ENCODE measurements at places on chromosomes 3 and 15.

GRCh38 chr15:63942486-63943365 is 103.6 kb downstream of the DAPK2 start:
- no peak for DNase-seq

DNA sequence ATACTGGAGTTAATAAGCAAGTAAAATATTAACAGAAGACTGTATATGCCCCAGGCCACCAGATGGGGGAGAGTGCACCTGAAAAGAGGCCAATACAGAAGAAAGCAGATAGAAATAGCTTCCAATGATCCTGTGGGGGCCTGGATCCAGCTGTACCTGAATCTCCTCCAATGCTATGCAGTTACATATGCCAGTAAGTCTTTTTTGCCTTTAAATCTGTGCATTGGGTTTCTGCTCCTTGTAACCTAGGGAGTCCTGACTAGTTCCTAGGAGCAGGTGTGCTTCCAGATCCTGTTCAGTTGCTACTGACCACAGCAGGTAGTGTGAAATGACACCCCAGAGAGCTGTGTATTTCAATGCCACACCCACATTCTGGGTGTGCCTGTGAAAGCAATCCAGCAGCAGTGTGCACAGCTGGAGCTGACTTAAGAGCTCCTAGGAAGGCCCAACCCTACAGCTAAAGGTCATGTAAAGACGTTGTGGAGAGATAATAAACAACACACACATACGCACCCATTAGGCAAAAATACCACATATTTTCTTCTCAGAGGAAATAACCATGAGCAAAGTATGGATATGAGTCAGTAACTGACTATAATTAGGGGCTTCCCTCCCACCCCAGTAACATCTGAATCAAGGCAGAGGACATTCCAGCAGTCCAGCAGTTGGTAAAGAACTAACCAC is 62.2 kb upstream of the AKAP13 start:
- no peak for DNase-seq

GRCh38 chr3:58742239-58742638 is 75.7 kb upstream of the FAM3D start:
- DNase-seq: no peak

GRCh38 chr3:74613521-74614106 is 845 bp downstream of the CNTN3 start:
- no peak for DNase-seq

GRCh38 chr3:64509206-64509605 is 178.6 kb downstream of the ADAMTS9 start:
- no peak for DNase-seq

DNA sequence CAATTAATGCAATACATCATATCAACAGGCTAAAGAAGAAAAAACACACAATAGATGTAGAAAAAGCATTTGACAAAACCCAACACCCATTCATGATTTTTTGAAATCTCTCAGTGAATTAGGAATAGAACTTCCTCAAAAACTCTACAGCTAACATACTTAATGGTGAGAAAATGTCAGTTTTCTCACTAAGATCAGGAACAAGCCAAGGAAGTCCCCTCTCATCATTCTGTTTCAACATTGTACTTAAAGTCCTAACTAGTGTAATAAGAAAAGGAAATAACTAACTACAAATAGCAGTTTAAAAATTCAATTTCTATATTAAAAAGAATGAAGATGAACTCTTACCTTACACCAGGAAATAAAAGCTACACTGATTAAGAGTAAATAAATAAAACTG is 77.8 kb downstream of the DCLK3 start:
- DNase-seq: no peak

DNA sequence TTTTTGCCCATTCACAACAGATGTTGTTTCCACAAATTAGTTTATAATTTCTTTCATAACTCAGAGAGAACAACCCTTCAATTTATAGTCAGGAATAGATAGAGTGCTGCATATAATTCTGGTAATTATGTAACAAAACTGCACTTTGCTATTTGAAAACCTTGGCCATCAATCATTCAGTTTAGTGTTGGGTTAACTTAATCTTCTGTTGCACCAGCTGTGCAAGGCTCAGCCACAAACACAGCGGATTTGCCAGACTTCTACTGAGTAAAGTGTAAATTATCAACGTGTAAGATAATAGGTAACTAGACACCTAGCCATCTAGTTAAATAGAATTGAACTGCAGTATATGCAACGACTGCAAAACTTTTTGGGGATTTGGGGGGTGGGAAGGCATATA is 1064.3 kb upstream of the EPHA6 start:
- no peak for DNase-seq

- no peak for DNase-seq
Observed at GRCh38 chr3:156421534-156421933, 133.4 kb downstream of the SSR3 start.
